ENCODE measurements at places on chromosomes 2 and 18.

DNA sequence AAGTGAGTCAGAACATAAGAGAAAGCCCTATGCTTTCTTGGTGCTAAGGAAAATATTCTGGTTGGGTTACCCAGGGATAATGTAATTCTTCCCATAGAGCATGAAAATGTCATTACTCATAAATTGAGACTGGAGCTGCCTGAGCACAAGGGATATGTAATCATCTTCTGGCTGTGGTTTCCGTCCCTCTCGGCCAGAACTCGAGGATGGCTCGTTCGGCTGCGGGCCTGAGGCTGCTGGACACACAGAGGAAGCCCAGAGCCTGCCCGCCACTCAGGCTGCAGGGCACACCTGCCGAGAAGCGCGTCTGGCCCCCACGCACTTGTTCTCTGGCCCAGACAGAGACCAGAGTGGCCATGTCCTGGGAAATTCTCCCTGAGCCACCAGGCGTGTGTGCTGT is 104.9 kb downstream of the ASAP2 start:
- peak; percentile 32 for DNase-seq

GRCh38 chr2:26429779-26430578 is 28.3 kb downstream of the DRC1 start:
- DNase-seq, result no peak

GRCh38 chr2:217680381-217680780 is 322.4 kb downstream of the TNS1 start:
- no peak for DNase-seq

DNA sequence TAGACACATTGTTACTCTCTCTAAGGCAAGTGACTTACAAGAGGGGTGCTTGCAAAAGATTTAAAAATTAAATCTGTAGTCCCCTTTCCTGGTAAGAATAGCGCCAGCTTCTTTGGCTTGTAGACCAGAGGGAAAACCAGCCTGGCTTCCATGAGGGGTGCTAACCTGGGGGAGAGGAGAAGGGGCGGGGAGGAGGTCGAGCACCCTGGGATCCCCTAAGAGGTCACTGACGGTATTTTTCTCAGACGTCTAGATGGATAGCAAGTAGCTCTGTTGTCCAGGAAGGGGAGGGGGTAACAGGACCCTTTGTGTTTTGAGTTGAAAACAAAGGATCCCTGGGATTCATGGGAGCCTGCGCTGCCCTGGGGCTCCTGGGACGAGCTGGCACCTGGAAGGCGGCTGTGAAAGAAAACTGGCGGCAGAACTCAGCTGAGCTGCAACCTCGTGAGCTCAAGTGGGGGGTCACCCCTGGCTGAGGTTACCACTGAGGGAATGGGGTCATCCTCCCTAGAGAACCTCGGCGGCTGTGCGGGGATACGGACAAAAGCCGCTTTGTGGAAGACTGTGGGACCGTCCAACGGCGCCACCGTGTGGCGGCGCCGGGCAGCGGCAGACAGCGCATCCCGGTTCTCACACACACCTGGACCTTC is 37.8 kb upstream of the MRPL19 start:
- no peak for DNase-seq

GRCh38 chr2:189580241-189580651 is 340 bp downstream of the SLC40A1 start:
- no peak for DNase-seq

- no peak for DNase-seq
Measured at GRCh38 chr2:28359222-28360057, 33.2 kb upstream of the FOSL2 start.
